ENCODE measurements at places on chromosomes 3 and 15.

- DNase-seq, result no peak
Measured at GRCh38 chr15:40443846-40444245, 3.1 kb downstream of the BAHD1 start.

DNA sequence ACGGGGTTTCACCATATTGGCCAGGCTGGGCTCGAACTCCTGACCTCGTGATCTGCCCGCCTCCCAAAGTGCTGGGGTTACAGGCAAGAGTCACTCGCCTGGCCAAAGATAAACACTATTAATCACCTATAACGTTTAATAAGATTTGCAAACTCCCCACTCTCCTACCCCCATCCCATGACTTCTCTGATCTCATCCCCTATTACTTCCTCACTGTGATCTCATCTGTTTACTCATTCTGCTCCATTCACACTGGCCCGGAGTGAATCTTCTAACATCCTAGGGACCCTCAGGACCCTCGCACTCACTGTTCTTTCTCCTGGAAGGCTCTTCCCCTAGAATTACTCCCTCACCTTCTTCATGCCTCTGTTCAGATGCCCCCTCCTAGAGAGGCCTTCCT is 78.9 kb downstream of the DGKG start:
- DNase-seq, result no peak

DNA sequence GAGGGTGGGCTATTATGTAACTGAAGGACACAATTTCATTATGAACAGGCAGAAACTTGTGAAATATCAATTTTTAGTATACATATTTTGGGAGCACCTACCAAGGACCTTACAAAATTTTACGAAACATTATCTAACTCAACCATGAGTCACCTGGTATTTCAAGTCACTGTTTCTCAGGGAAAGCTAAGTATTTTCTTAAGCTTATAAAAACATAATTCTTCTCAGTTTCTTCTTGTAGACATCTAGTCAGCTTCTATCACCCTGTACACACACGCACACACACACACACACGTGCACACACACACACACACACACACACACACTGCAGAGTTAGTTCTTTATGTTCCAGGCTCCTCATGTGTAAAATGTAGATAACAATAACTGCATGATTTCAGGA is 658.3 kb downstream of the TUSC7 start:
- no peak for DNase-seq

DNA sequence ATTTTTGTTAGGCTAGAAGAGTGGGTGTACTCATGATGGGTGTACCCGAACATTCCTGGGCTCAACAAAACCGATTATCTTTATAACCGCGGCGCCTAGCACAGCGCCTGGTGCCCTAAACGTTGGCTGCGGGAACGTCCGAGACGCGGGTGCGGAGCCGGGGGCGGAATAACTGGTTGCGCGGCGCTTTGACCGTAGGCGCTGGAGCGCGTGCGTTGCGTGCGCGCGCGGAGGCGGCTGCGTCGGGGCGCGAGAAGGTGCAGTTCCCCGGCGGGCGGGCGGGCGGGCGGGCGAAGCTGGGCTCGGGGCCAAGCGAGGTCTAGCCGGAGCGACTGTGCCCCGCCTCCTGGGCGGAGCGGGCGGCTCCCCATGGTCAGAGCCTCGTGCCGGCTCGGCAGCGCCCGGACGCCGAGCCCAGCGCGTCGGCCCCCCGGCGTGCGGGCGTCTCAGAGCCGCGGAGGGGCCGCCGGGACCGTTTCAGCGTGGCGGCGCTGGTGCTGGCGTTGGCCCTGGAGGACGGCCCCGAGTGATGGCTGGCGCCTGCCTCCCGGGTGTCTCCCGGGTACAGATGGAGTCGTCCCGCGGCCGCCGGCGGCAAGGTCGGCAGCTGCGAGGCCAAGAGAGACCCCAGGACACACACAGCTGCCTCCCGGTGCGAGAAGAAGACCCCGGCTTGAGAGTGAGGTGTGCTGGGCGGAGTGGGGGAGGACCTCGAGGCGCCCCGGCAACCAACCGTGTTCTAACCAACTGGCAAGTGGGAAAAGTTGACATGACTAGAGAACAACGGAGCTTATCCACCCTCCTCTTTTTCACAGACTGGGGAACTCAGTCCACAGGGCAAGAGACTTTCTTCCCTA is at the start of gene PLAAT1:
TSS of gene PLAAT1 (plus strand) at position 373 of the 857 bp plus-strand sequence. CDS start 14,429 bp downstream, outside the sequence.
- DNase-seq, result peak; percentile 58

DNA sequence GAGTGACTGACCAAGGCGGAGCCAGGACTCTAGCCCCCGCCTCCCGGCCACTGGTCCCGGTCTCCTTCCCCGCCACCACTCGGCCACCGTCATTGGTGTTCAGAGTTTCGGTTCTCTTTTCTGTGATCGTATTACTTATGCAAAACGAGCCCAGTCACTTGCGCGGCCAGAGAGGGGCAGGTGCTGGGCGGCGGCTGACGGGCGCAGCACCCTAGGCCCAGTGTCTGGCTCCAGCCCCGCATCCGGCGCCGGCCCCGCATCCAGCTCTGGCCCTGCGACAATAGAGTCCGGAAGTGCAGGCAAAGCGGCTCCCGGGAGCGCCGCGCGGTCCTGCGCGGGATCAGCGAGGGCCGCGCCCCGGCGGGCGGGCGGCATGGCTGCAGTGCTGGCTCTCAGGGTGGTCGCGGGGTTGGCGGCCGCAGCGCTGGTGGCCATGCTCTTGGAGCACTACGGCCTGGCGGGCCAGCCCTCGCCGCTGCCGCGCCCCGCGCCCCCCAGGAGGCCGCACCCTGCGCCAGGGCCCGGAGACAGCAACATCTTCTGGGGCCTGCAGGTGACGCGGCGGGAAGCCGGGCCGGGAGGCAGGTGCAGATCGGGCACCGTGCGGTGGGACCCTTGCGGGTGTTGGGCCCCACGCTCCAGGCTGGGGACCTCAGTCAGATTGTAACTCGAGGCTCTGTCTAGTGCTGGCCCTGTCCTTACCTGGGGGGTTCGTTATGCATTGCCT is at the start of gene TMEM62:
TSS of gene TMEM62 (plus strand) at position 157 of the 727 bp plus-strand sequence. CDS start at position 374, 217 bp downstream.
- peak; percentile 57 for DNase-seq

DNA sequence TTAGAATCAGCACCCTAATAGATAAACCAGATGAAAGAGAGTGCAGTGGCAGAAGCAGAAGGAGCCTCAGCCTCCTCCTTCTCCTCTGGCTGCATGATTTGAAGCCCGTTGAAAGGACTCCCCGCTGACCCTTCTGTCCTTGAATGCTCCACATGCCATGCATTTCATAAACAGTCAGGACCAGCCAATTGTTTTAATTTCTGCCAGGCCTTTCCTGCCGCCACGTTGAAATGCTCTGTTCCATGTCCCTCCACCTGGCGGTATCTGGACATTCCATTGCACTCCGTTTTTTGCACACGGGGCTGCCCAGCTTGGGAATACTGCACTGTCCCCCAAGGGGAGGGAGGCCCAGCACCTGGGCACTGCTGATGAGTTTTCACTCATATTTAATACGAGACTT is 35.2 kb upstream of the GLCE start:
- DNase-seq, result no peak

DNA sequence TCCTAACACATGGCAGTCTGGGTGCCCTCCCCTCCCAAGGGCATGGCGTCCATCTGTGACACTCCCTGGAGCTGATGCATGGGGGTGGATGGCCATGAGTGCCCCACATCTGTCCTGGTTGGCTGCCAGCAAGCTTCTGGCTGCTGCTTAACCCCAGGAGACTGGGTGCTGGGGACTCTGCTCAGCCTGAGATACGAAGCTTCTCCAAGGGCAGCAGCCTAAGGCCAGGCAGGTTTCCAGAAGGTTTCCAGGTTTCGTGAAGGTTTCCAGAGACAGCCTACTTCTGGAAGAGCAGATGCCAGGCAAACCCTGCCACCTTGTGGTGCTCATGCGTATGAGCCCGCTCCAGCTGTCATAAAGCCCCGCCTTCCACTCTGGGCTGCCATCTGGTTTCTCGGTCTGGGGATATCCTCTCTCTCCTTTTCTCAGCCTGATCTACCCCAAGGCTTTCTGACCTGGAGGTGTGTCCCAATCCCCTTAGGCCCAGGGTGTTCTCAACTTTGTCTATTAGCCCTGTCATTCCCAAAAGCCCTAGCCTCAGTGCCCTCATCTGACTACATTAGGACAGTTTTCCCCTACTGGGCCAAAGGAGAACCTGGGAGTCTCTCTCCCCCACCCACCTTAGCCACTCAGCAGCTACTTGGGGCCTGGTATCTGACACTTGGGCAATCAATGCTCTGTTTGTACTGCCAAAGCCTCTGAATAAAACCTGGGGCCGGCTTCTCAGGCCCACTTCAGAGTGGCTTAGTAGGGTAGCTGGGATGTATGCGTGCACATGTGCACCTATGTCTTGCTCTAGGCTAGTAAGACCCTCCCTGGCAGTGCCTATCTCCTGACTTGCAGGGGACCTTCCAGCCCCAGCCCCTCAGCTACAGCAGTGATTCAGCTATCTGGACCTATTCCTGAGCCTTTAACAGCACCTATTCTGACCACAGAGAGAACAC is 12.0 kb downstream of the MRPL46 start:
- DNase-seq, result peak; percentile 62

- no peak for DNase-seq
Measured at GRCh38 chr15:73997986-73998385, 3.5 kb downstream of the PML start.

DNA sequence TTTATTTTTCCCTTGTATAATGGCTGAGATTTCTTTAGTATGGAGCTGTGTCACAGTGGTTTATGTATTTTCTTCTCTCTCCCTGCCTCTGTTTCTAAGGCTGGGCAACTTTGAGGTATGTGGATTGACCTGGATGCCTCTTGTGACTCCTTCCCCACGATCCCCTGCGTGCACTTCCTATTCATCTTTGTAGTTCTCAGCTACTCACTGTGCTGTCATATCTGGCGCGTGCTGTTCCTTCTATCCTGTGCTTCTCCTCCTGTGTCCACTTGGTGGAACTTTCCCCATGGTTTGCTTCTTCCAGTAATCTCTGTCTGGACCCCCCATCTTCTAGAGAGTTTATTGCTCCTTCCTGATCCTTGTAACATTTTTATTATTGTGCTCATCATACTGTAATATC is 97.3 kb downstream of the AKAP13 start:
- DNase-seq, result peak; percentile 82

DNA sequence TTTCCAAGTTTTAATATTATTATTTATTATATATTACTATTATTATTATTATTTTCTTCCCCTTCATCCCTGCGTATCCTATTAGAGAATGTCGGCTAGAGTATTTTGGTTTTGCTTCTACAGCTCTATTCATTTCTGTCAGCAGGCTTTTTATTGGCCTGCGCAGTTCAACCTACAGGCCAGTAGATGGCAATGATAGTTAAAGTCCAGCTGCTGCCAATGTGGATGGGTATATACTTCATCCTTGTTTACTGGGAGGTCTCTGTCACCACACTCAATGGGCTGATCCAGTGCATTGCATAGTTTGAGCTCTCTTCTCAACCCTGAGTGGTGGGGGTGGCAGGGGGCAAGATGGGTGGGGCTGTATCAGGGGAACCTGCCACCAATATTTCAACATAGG is 799.8 kb downstream of the NSUN3 start:
- DNase-seq, result peak; percentile 9

DNA sequence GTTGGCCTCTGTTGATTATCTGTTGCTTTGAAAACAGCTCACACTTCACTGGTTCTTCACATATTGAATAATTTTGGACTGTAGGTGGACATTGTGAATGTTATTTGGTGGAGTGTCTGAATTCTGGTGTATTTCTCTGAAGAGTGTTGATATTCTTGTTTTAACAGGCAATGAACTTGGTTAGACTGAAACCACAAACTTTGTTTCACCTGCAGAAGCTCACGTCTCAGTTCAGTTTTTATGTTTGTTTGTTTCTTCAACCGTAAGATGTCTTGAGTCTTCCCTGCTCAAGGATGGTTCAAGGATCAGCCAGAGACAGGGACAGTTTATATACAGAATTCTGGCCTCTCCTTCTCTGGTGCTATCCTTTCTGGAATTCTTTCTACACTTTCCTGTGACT is 43.6 kb downstream of the C3orf20 start:
- DNase-seq, result no peak

DNA sequence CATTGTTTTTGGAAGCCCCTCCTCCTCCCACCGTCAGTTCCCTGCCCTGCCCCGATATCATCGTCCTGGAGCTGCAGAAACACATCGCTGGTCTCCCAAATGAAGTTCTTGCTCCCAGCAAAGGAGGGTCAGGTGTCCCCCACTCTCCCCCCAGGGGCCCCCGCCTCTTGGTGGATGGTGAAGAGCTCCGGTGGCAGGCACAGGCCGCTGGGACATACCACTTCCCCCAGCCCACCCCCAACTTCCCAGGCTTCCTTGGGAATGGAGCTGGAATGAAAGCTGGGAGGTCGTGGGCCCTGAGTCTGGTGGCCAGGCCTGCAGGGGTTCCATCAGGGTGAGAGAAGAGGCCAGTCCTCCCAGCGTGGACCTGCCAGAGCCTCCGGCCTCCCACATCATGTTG is 137.7 kb downstream of the CHSY1 start:
- DNase-seq, result no peak

GRCh38 chr3:71183549-71183948 is 400.0 kb downstream of the FOXP1 start:
- DNase-seq, result no peak

DNA sequence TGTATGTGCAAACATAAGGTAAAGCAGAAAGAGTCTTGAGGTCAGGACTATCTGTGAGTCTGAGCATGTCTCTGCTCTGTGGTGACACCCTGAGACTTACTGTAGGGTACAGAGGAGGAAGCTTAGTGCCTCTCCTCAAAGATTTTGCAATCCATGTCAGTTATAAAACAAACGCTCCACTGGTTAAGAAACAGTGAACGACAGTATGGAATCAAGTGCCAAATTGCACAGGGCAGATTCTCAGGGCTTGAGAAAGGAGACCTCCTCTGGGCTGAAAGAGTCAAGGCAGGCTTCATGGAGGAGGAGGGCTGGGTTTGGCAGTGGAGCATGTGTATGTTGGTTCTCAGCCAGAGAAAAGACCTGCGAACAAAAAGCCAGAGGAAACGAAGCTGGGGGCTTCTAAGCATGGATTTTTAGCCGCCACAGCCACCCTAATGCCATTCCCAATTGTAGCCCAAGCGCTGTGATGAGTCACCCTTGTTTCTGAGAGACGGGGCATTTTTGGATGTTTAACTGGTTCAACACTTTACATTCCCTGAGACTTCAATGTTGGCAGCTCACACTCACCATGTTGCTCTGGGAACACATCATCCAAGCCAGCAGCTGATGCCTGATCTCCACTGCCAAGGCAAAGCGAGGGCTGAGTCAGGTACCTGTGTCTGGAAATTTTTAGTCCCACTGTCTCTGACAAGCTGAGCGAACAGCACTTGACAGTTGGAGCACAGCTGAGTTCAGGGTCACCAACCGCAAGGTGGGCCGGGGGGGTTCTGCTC is 3.4 kb upstream of the DGKG start:
- peak; percentile 35 for DNase-seq

DNA sequence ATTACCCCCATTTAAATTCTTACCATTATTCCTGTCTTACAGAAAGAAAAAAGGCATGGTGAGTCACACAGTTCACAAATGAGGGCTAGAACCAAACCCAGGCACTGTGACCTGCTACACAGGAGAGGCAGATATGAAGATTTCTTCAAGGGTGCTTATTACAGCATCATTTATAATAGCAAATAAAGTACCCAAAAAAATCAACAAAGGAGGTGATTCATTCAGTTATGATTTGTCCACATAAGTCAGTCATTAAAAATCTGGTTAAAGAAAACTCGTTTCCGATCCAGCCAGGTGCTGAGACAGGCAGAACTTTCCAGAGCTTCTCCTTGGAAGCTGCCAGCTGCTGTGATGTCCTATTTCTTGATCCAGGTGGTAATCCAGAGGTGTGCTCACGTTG is 7.5 kb upstream of the LOXL1 start:
- no peak for DNase-seq
